ENCODE measurements at places on chromosomes 5 and 9.
A peak's percentile ranks its signal among the peaks of the same experiment; 100 is the strongest.

DNA sequence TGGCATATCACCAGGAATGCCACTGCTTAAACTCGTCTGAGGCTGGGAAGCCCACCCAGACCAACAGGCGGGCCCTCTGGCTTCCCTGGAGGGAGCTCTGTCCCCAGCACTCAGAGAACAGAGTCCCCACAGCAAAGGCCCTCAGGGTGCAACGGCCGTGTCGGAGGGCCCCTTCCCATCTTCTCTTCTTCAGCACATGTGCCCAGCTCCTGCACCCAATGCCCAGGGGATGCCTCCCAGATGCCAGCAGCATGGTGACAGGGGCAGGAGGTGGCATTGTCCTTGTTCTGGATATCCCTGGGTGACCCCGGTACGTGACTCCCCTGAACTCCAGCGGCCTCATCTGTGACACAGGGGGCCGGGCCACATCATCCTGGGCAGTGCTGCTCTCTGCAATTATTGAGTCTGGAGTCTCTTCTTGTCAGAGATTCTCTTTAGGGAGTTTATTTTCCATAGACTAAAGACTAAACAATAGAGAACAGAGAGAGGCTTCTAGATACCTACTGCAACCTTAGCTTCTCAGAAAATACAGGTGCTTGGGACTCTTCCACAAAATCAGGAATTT, 13.6 kb upstream of the OLFM1 start:
- DNase-seq: no peak

- DNase-seq: no peak
These were observed 223.6 kb upstream of the KIF2A start for GRCh38 chr5:62082370-62082801.

DNA sequence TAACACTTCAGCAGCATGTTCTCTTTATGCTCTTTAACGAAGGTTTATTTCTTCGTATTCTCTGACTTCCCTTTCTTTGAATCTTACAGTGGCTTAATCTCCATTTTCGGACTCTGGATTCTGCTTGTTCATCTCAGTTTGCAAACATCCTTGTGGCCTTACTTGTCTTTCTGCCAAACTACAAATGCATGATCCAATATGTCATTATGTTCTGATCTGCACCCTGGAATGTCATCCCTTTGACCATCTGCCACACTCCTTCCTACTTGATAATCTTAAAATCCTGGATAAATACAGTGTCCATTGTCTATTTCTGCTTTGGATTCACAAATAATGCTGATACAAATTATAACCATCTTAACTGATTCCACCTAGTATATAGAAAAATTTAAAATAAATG, 499.2 kb downstream of the CDH18 start:
- no peak for DNase-seq

- DNase-seq: no peak
These were observed 156.5 kb downstream of the SNCAIP start for GRCh38 chr5:122468351-122469116.

DNA sequence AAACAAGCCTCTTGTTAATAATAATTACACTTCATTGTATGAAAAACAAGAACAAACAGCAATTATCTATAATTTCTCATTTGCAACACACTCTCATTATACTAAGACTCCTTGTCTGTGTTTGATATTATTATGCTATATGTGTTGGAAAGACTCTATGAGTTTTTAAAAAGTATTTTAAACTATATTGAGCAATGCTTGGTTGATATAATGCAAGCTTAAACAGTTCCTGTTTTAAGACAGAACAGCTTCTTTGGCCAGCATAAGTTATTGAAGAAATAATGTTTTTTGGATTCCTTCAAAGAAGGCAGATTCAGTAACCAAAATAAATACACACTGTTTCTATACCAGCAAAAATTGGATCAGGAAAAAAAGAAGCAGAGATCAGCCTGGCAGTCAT, 871.4 kb downstream of the MAT2B start:
- DNase-seq: peak; percentile 16

All from lung (tissue), 17 donors.